ENCODE measurements at places on chromosomes 13 and 19. TPM values are rescaled to one million over a fixed set of nuclear protein-coding genes. Genes with fewer than 3 reads are reported as not detected.
A peak's percentile ranks its signal among the peaks of the same experiment; 100 is the strongest.

- H3K4me3 ChIP-seq: peak overlapping the region; percentile 100
- DNase-seq: no peak
- peak overlapping the region; percentile 90 for H3K27ac ChIP-seq
- H3K36me3 ChIP-seq: no peaks in the 10 kb centered on the region
These were observed 403 bp upstream of the ADAMTS10 start for GRCh38 chr19:8610936-8611300.

GRCh38 chr19:29806098-29806866, 5.5 kb upstream of the CCNE1 start:
- H3K4me3 ChIP-seq: no peak overlapping the region
- H3K27me3 ChIP-seq: no peaks in the 10 kb centered on the region
- no peak overlapping the region for H3K27ac ChIP-seq
- H3K36me3 ChIP-seq: no peaks in the 10 kb centered on the region
- peak; percentile 22 for DNase-seq

Gene ZNF57
- not detected for total RNA-seq

Gene CD22
- total RNA-seq: not detected

- no peaks in the 10 kb centered on the region for H3K27me3 ChIP-seq
- no peak overlapping the region for H3K27ac ChIP-seq
- no peak for DNase-seq
- no peak overlapping the region for H3K4me3 ChIP-seq
These were observed 30.4 kb downstream of the SLC25A15 start for GRCh38 chr13:40819797-40820315.

Gene GPX4
- total RNA-seq: 294 TPM

- H3K27ac ChIP-seq: no peak overlapping the region
- H3K36me3 ChIP-seq: no peaks in the 10 kb centered on the region
- no peaks in the 10 kb centered on the region for H3K4me1 ChIP-seq
- H3K4me3 ChIP-seq: no peak overlapping the region
- no peak for DNase-seq
These were observed 93.2 kb downstream of the IRS2 start for GRCh38 chr13:109693213-109693612.

DNA sequence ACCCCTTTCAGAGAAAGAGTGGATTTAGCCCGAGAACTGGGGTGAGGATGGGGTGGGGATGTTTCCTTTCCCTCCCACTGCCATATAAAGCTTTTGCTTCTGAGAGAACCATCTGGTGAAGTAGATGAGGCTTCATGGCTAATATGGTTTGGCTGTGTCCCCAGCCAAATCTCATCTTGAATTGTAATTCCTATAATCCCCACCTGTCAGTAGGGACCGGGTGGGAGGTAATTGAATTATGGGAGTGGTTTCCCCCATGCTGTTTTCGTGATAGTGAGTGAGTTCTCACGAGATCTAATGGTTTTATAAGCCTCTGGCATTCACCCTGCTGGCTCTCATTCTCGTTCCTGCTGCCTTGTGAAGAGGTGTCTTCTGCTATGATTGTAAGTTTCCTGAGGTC, 270.9 kb downstream of the LMO7 start:
- no peak overlapping the region for H3K4me3 ChIP-seq
- no peak for DNase-seq
- no peaks in the 10 kb centered on the region for H3K27me3 ChIP-seq
- no peaks in the 10 kb centered on the region for H3K4me1 ChIP-seq
- H3K27ac ChIP-seq: no peak overlapping the region
- no peaks in the 10 kb centered on the region for H3K36me3 ChIP-seq

GRCh38 chr13:96632536-96633320, 361.5 kb downstream of the OXGR1 start:
- H3K4me1 ChIP-seq: no peaks in the 10 kb centered on the region
- no peak for DNase-seq
- H3K36me3 ChIP-seq: no peaks in the 10 kb centered on the region
- no peak overlapping the region for H3K27ac ChIP-seq
- H3K4me3 ChIP-seq: no peak overlapping the region

- no peak overlapping the region for H3K27ac ChIP-seq
- H3K4me1 ChIP-seq: no peaks in the 10 kb centered on the region
- H3K27me3 ChIP-seq: no peaks in the 10 kb centered on the region
- no peaks in the 10 kb centered on the region for H3K36me3 ChIP-seq
These were observed 132.5 kb upstream of the ZNF91 start for GRCh38 chr19:23527797-23528196.

Gene CAMSAP3
- 4.1 TPM for total RNA-seq
